Calu3 (cell line): ENCODE measurements at places on chromosomes 3 and 15. TPM values are rescaled to one million over a fixed set of nuclear protein-coding genes. Genes with fewer than 3 reads are reported as not detected.

- DNase-seq: no peak
Measured at GRCh38 chr3:82093641-82094040, 332.2 kb upstream of the GBE1 start.

- no peak for DNase-seq
Measured at GRCh38 chr3:23752126-23752525, 53.6 kb upstream of the UBE2E1 start.

- no peak for DNase-seq
Measured at GRCh38 chr3:53816425-53816824, 29.8 kb downstream of the CHDH start.

- DNase-seq: peak; percentile 52
Measured at GRCh38 chr3:127015282-127016042, 32.5 kb downstream of the PLXNA1 start.

DNA sequence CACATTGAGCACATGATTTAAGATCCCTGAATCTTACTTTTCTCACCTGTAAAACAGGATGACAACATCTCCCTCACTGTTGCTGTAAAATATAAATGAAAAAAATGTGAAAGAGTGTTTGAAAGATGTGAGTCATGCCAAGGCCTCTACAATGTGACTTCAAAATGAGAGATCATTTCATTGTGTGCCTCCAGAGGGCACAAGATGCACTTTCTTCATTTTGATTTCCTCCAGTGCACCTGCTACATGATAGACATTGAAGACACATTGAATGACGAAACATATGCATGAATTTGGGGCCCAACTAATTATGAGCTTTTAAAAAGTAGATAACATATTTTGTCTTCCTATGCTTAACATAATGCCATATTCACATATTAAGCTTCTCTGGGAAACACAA lies 170.3 kb downstream of the MOBP start:
- DNase-seq: peak; percentile 43

GRCh38 chr3:155870945-155871745 lies 695 bp downstream of the GMPS start:
- DNase-seq: peak; percentile 70

- DNase-seq: no peak
Measured at GRCh38 chr3:69296995-69297394, 88.9 kb downstream of the FRMD4B start.

GOLGA8M gene
- total RNA-seq: not detected in 2 replicates

KBTBD13 gene
- total RNA-seq: not detected in 2 replicates

RBPMS2 gene
- 1.4 and 1.6 TPM in 2 replicates for total RNA-seq

TMEM108 gene
- not detected in 2 replicates for total RNA-seq

SLC22A13 gene
- 3.2 and 3.5 TPM in 2 replicates for total RNA-seq

GCNT3 gene
- 11.6 and 15.4 TPM in 2 replicates for total RNA-seq

SLC27A2 gene
- 13.1 and 14.0 TPM in 2 replicates for total RNA-seq
